ENCODE measurements at places on chromosomes 7 and 10.

- DNase-seq = no peak
Measured at GRCh38 chr10:86339226-86339865, 27.2 kb downstream of the GRID1 start.

DNA sequence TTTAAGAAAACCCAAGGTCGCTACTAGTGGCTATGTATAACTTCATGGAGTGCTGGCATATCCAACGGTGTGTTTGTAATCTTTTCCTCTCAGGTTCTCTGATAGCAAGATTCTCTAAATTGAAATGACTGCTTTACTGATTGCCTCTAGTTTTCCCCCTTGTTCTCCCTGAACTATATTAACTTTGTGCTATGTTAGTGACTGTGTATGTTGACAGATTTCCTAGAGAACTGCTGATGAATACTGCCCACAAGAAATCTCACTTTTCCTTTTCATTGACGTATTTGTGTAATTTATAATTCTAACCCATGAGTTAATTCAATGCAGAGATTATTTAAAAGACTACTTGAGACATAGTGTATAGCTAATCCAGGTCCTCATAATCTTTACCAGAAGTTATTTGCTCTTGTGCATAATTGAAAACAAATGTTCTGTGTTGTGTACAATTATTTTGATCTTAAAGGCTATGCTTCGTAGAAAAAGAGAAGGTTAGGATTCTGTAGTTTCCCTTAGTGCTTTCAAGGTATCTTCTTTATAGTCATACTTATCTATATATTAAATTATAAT is 70.6 kb upstream of the GLCCI1 start:
- no peak for DNase-seq

DNA sequence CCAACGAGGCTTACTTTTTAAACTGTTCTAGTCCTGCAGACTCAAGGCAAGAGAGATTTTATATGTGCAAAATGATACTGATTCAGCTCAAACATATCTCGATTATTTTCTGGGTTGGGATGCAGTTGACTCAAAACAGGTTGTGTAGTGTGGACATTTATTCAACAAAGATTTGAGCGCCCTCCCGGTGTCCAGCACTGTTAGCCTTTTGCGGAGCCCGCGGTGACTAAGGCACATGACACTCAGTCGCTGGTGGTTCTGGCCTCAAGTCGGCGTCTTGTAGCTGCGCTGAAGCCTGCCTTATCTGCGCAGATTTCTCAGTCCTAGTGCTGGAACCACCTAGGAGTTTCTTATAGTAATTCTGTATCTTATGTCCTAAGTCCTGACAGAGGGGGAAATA is 938 bp upstream of the CADPS2 start:
- DNase-seq = no peak

DNA sequence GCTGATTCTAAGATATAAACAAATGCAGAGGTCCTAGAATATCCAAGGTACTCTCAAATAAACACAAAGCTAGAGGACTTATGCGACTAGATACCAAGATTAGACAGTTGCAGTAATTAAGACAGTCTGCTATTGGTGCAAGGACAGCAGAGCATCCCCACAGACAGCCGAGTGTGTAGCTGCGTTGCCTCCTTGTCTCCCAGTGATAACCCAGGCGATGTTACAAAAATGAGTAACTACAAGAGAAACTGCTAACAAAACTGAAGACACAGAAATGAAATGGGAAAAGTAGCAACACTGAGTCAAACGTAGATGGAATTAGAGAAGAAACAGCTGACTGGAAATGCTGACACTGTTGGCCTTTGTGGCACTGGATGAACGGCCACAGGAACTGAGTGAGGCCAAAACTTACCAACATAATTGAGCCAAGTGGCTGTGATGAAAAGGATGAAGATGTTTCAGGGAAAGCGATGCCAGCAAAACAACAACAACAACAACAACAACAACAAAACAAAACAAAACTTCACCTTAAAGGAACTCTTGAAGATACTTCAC is 54.3 kb downstream of the BAIAP2L1 start:
- no peak for DNase-seq

GRCh38 chr10:104433669-104434068 is 80.0 kb downstream of the CFAP58 start:
- no peak for DNase-seq

- no peak for DNase-seq
Measured at GRCh38 chr10:70672165-70673042, at the start of gene ADAMTS14. TSS of gene ADAMTS14 (plus strand) at chr10:70672506. CDS start at chr10:70672803, 297 bp downstream.

GRCh38 chr10:73965890-73966768 is 31.8 kb upstream of the VCL start:
- DNase-seq = no peak

DNA sequence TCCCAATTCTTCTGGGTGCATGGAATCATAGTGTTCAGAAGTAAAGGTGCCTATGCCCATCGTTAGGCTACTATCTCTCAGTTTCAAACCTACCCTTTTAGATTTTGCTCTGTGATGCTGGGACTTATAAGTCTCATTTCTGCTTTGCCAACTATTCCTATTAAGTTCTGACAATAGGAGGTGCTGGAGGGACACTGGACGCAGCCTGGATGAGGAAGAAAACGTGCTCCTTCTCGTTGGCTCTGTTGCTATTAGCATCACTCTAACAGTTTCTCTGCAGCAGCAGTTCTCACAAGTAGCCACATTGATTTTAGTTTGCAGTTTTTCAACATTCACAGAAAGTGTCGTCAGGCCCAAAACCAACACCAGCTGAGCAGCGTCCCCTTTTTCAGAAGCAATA is 72.4 kb downstream of the ABCC2 start:
- no peak for DNase-seq
